ENCODE measurements at places on chromosomes 3 and 15.

DNA sequence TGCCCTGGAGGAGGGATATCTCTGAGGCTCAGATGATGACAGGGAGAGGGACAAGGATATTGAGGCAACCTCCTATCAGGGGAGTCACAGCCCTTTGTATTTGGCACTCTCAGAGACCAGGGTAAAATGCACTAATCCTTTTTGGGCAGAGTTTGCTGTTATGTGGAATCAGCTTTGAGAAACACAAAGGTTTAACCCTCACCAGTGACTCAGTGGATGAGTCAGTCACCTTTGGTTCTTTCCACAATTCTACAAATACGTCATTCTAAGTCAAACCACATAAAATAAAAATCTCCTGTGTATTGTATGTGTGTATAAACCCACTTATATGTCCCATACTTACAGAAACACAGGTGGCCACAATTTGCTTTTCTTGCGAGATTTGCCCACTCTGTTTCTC lies 5.1 kb downstream of the LSAMP start:
- DNase-seq, result no peak

DNA sequence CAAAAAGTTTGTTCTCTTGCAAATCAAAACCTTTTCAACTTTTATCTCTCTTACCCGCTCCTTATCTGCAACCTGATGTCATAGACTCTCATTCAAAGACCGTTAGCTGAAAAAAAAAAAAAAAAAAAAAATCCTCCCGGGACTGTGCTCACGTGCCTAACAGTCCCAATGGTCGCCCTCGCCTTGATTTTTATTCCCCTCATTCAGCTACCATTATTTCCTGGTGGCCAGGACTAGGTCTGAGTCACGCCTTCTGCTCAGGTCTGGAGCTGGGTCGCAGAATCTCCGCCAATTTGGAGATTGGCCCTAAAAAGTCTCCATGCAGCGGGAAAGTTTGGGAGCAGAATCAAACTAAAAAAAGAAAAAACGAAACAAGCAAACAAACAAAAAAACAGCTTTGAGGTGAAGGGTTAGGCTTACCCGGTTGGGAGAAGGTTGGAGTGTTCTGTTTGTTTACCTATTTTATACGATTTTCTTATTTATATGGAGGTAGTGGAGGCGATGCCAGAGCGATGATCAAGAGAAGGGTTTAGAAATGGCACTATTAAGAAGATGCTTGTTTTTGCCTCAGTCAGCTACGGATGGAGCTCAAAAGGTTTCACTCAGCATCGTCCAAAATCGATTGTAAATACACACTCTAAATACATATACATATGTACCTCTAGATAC lies 51.1 kb downstream of the ZIC4 start:
- no peak for DNase-seq

- no peak for DNase-seq
These were observed 191.9 kb upstream of the VEPH1 start for GRCh38 chr3:157695103-157695502.

DNA sequence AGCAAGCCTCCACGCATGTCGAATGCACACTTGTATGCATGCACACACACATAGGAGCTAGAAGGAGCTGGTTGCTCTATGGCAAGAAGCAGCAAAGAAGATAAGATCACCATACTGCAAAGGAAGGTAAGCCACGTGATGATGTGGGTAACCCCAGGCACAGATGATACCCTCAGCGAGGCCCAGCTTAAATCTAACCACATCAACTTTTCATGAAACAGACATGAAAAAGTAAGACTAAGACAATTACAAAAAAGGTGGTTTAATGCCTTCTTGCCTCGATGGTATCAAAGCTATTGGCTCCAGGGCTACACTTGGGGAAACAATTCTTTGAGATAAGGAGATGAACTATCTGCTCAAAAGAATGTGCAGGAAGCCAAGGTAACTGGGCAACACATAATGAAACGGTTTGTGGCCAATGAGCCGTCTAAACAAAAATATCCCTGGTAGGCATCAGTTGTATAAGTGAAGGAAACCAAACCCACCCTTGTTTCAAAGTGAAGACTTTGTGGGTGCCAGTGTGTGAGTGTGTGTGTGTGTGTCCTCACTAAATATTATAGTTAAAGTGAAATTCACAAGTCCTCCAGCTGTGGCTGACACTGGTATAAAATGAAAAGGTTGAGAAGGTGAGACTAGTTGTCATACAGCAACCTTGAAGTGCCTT lies 365.7 kb upstream of the ICE2 start:
- no peak for DNase-seq

DNA sequence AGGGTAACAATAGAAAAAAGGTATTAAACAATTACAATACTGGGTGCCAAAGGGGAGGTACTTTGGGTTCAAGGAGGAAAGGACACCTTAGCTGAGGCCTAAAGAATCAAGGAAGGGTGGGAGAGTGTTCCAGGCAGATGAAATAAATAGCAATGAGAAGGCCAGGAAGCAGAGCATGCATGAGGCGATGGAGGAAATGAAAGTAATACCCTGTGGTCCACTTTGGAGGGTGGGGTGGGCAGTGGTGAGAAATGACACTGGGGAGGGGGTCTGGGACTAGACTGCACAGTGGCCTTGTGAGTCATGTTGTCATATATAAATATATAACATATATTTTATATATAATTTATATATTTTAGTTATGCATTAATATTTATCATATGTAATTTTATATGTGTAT lies 55.9 kb downstream of the BHLHE40 start:
- DNase-seq, result no peak
